ENCODE measurements at places on chromosomes 3 and 15.

- DNase-seq, result no peak
These were observed 340.5 kb upstream of the NECTIN3 start for GRCh38 chr3:110731148-110731547.

DNA sequence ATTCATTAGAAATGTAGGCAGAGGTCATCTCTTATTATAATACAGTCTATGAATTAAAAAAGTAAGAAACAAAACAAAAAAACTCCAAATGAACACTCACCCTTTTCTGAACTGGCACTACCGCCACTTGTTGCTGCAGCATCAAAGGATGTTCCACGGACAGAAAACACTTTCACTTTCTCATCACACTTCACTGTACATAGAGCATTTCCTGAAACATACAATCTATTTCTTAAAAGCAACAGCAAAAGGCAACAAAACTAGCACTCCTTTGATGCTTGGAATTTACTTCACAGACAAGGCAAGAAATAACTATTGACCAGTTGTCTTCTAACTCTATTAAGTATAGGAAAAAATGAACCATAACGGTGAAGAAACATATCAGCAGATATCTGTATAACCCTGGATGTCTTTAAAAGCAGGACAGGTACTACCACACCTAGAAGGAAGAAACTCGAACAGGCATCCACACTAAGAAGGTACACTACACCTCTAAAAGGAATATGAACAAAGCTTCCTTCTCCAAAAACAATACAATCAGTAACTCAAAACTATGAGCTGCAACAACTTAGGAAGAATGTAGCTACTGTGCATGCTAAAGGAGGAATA lies 24.9 kb downstream of the ETFA start:
- no peak for DNase-seq

DNA sequence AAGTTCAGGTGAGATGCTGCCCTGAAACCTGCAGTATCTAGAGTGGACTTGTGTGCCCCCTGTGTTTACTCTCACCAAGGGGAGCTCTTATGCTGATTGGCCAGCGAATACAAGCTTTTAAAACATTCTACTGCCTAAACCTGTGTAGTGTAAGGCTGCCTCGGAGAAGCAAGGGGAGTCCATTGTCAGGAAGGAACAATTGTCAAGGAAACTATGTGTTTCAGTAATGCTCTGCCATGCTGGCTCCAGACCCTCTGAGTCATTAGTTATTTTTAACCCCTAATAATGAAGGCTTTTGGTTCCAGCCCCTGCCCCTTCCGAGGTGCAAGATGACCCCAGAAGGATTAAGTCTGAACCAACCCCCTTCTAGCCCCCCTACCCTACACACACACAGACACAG lies 66.1 kb upstream of the CHMP2B start:
- DNase-seq, result no peak

- no peak for DNase-seq
These were observed 21.9 kb downstream of the MAPKBP1 start for GRCh38 chr15:41795996-41796856.

DNA sequence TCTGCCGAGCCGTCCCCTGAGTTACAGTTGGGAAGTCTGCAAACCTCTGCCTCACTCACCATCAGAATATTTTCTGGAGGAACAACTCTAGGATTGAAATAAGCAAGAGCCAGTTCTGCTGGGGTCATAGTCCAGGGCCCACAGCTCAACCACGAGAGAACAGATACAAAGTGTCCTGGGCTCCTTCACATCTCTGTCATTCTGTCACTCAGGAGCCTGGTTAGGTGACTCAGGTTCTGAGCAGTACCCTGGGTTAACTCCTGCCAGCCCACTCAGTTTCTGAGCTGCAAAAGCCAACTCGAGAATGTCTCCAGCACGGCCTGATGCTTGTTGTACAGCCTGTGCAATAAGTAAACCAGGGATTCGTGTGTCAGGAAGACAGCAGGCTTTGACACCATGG lies 155.7 kb downstream of the SLCO3A1 start:
- no peak for DNase-seq

- no peak for DNase-seq
These were observed 179.8 kb upstream of the SLC2A2 start for GRCh38 chr3:171206283-171206682.

GRCh38 chr3:71356265-71356664 lies 227.3 kb downstream of the FOXP1 start:
- DNase-seq, result no peak

DNA sequence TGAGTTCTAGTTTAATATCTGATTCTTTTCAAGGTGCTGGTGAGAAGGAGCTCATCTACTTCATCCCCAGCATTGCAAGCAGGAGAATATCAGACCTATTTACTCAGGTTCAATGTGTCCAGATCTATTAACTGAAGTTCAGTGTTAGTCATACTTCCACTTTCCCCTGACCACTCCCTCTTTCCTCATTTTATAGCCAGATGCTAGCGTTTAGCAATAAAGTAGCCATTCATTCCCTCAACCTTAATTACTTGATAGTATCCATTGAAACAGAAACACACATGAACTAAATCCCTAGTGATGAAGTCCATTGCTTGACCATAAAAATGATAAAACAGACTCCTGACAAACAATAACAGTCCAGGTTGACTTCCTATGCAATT lies 60.0 kb downstream of the RPL22L1 start:
- no peak for DNase-seq

Data from stimulated activated CD4-positive, alpha-beta T cell treated with anti-CD3 and anti-CD28 coated beads, Interleukin-1b, Interleukin-23, amount 100 ng/mL, for 4 hours (primary cell).